ENCODE measurements at places on chromosomes 3 and 15. TPM values are rescaled to one million over a fixed set of nuclear protein-coding genes. Genes with fewer than 3 reads are reported as not detected.

The TGM4 gene
- not detected for total RNA-seq

The TERC gene
- total RNA-seq: not detected

The NMD3 gene
- 52.2 TPM for total RNA-seq

The PPP2R3A gene
- total RNA-seq: 4.5 TPM

The UCN2 gene
- total RNA-seq: 8.6 TPM

The AGBL1 gene
- not detected for total RNA-seq

The APBA2 gene
- 18.1 TPM for total RNA-seq

The TMEM207 gene
- total RNA-seq: not detected

The EXD1 gene
- total RNA-seq: not detected

The MYZAP gene
- 1.6 TPM for total RNA-seq

The DNAH12 gene
- 0.02 TPM for total RNA-seq

The CFAP100 gene
- not detected for total RNA-seq

The C3orf18 gene
- total RNA-seq: 2.3 TPM

The KBTBD12 gene
- total RNA-seq: not detected

The PCOLCE2 gene
- 33.5 TPM for total RNA-seq

The SERPINI2 gene
- not detected for total RNA-seq

The KNG1 gene
- total RNA-seq: not detected

The C3orf70 gene
- total RNA-seq: not detected

The FSIP1 gene
- total RNA-seq: 0.51 TPM

The GPR62 gene
- total RNA-seq: not detected

The CA12 gene
- total RNA-seq: 147 TPM

The CCK gene
- total RNA-seq: 0.94 TPM

The MUSTN1 gene
- not detected for total RNA-seq

The NRG4 gene
- 1.1 TPM for total RNA-seq

The ARMC8 gene
- 25.7 TPM for total RNA-seq

The SATB1 gene
- total RNA-seq: 0.14 TPM

The ZSCAN2 gene
- total RNA-seq: 17.0 TPM

The EPHB3 gene
- 0.23 TPM for total RNA-seq

The NEK10 gene
- 1.1 TPM for total RNA-seq

The CDHR4 gene
- total RNA-seq: 0.29 TPM

The ST3GAL6 gene
- 1.1 TPM for total RNA-seq

The C3orf49 gene
- not detected for total RNA-seq

The RASGRF1 gene
- total RNA-seq: 0.64 TPM

The FBXW12 gene
- total RNA-seq: not detected

The CX3CR1 gene
- total RNA-seq: not detected

The OR5K2 gene
- not detected for total RNA-seq

The CEP70 gene
- total RNA-seq: 7.6 TPM

The STX19 gene
- total RNA-seq: not detected

The SMAD6 gene
- 25.4 TPM for total RNA-seq

The DPP8 gene
- total RNA-seq: 31.4 TPM

The CLRN1 gene
- not detected for total RNA-seq
